Activated naive CD8-positive, alpha-beta T cell treated with anti-CD3 and anti-CD28 coated beads for 36 hours (primary cell): ENCODE measurements at places on chromosomes 12 and 14.
A peak's percentile ranks its signal among the peaks of the same experiment; 100 is the strongest.

DNA sequence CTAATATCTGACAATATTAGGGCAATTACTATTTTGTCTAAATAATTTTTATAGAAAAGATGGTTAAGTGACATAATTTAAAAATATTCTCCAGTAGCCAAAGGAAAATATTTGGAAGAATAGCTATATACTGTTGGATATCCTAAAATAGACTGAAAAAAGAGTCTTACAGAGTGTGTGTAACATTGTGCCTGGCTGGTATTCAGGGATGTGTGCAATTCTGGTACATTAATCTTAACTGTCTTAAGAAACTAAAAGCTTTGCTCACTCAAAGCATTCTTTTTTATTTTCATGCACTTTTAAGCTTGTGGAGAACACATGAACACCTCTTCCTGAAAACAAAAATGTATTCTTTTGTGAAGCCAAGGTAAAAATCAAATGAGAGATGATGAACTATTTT lies 10.1 kb upstream of the NR2C1 start:
- DNase-seq = no peak

- no peak for DNase-seq
Measured at GRCh38 chr14:68424443-68425172, 368.3 kb downstream of the ZFP36L1 start.

GRCh38 chr12:98438656-98439230 lies 76.6 kb upstream of the TMPO start:
- no peak for DNase-seq

DNA sequence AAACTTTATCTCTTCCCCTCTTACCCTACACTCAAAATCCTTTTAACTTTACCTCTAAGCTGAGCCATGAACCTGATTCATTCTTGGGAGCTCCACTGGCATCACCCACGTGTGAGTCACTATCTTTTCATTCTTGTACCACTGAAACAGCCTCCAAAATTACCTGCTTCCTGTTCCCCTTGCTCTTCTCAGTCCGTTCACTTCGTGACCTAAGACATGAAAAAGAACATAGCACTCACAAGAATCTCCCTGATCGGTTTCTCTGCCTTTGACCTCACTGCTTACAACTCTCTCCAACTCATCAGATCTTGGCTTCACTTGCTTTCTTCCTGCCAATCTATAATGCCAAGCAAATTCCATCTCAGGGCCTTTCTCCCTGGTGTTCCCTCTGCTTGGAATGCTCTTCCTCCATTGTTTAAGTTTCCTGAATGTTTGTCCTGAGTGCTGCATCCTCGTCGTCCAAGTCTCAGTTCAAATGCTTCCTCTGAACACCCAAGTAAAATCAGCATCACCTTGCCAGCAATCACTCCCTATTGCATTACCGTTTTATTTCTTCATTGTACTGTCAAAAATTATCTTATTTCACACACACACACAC lies 9.2 kb downstream of the GLIPR1 start:
- DNase-seq = peak; percentile 25

- DNase-seq = no peak
Measured at GRCh38 chr14:48598458-48598857, 923.1 kb upstream of the MDGA2 start.

DNA sequence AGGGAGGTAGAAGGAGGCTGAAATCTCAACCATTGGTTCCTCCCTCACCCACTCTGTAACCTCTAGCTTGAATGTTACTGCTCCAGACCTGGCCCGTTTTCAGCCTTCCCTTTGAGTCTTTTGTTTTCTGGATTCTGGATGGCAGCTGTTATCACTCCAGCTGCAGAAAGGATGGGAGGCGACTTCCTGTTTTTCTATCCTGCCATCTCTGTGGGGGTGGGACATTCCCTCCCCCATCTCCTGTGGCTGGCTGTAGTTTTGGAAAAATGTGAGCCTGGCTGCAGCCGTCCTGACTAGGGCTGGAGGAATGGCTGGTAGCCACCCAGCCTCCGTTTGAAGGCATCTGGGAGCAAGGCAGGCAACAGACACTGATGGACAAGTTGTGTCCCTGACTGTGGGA lies 2.9 kb upstream of the PPFIBP1 start:
- DNase-seq = no peak

- DNase-seq = no peak
Measured at GRCh38 chr12:131102991-131103668, 149.4 kb downstream of the ADGRD1 start.

DNA sequence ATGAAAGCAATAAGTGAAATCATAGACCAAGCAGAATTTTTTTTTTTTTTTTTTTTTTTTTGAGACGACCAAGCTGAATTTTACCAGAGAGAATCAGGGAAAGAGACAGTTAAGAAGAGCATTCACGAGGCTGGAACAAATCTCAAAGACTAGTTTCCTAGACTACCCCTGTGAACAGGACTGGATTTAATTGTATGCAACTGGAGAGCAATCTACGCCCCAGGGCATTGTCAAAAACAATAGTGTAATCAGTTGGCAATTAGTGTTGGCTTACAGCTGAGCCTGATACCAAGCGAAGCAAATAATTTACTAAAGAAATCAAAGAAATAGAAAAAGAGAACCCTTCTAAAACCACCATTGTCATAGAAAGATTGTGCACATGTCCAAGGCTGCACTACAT lies 232.9 kb upstream of the CPNE8 start:
- no peak for DNase-seq

DNA sequence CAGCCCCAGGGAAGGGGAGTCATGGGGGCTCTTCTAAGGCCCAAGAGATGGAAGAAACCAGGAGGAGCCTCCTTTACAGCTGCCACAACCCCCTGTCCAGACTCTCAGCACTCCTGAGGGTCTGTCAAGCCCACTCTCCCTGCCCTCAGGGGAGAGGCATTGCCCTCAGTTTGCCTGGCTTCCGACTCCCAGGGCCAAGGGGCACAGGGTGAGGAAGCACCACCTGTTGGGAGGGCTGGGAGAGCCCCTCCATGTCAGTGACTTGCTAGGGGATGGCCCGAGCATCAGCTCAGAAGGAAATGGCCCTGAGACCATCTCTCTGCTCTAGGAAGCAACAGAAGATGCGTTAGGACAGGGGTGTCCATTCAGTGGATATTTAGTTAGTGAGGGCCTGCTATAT lies 36.1 kb downstream of the LTBP2 start:
- DNase-seq = no peak

DNA sequence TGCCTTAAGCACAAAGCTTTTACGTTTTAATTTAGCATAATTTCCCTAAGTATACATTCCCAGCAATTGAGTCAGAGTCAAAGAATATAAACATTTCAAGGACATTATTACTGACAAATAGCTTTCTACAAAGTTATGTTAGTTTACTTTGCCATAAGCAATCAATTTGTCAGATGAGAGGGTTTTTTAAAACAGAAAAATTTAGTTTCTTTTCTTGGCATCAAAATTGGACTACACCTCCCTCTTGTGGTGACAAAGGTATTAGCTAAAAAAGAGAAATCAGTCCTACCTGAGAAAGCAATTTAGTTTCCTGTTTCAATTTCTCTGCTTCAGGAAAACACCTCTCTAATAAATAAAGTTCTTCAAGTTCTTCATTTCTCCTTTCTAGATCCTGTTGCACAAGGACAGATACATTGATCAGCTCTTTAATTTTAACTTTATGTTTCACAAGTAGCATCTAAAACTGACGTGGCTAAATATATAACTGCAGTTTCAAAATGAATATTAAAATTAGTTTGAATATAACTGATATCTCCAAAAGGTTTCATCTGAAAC lies 39.9 kb downstream of the DNAI7 start:
- no peak for DNase-seq

GRCh38 chr12:132530447-132530846 lies 40.5 kb downstream of the FBRSL1 start:
- DNase-seq = no peak

- DNase-seq = no peak
Measured at GRCh38 chr12:132740652-132741051, 21.0 kb downstream of the ANKLE2 start.

GRCh38 chr12:68501226-68501625 lies 109.5 kb upstream of the RAP1B start:
- DNase-seq = no peak

GRCh38 chr14:102479107-102479506 lies 30.5 kb downstream of the ANKRD9 start:
- DNase-seq = no peak

DNA sequence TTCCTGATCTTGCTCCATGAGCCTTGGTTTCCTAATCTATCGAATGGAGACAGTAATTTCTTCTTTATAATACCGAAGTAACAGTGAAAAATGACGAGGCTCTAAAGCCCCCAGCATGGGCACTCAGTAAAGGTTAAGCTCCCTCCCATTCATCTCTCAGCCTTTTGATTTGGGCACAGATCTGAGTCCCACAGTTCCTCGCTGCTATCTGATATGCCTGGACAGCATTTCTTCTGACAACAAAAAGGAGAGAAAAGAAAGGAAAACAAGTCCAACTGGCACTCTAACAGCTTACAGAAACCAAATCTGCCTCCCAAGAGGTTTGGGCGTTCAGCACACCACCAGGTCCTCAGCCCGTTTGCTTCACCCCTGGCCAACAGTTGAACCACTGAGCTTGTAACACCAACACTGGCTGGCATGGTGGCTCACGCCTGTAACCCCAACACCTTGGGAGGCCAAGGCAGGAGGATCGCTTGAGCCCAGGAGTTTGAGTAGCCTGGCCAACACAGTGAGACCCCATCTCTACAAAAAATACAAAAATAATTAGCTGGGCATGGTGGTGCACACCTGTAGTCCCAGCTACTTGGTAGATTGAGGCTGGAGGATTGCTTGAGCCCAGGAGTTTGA lies 19.5 kb downstream of the CCDC88C start:
- no peak for DNase-seq

GRCh38 chr14:102917469-102918211 lies 4.8 kb upstream of the AMN start:
- DNase-seq = peak; percentile 47

GRCh38 chr12:116954710-116955381 lies 44.1 kb downstream of the FBXW8 start:
- DNase-seq = no peak

GRCh38 chr14:86404425-86404824 lies 874.5 kb downstream of the FLRT2 start:
- DNase-seq = no peak

GRCh38 chr12:1448336-1448735 lies 146.0 kb downstream of the FBXL14 start:
- no peak for DNase-seq

GRCh38 chr12:52566847-52567291 lies 6.8 kb downstream of the KRT74 start:
- no peak for DNase-seq

DNA sequence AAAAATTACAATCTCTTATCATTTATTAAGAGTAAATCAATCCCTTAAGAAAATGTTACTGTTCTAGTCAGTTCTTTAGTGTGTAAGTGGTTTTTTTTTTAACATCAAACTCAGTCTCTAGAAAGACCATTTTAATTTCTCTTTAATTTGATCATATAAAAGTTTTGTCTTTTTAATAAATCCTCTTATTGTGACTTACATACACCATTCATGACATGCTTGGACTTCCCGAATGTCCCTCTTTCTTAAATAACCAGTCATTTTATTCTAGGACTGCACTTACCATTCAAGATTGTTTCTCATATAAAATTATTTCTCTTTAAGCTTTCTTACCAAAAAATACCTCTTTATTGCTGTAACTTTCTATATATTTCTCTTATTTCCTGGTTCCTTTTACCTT lies 60.8 kb upstream of the EVL start:
- DNase-seq = no peak

DNA sequence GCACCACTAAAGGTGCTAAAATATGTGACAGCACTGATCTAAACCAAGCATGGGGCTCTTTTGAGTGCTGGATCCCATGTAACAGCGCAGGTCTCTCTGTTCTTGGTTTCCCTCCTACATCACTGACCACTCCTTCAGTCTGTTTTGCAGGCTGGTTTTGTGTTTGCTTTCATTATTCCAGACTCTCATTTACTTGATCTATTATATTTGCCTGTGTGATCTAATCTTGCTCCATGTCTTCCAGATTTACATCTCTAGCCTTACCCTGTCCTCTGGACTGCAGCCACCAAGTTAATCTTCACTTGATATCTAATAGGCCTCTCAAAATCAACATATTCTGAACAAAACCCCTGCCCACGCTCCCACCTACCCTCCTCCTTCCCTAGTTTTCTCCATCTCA lies 8.6 kb downstream of the GLIPR1 start:
- DNase-seq = no peak

DNA sequence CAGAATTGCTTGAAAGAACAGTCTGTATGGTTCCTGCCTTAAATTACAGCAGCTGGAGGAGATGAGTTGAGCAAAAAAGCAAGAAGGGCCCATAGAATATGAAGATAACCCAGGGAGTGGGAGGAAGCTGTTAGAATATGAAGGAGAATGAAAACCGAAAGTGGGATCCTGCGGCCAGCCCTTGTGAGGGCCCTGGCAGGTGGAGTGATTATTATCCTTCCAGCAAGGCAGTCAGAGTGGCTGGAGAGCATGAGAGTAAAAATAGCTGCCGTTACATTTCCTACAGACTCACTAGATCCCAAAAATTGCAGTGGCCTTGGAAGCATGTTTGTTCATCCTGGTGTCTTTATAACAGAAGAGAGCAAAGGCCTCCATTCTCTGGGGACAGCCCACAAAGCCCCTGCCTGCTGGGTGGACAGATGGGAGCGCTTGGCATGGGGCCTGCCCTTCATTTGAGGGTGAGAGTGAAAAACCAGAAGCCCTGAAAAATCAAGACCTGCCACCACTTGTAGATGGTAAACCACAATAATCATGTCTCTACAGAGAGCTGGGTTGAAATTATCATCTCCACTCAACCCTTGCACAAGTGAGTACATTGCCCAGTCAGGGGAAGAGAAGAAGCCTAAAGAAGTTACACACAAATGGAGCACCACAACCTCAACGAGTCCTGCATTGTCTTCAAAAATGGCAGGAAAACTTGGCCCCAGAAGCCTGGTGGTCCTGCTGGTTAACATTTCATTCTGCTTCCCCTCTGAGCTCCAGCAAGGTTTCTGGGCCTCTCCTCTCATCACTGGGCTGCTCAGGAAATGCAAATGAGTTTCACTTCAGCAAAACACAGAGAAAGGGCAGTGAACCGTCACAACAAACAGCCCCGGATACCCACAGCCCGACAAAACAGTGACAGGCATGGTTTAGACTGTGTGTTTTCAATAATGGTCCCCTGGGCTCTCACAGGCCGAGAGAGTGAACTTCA lies 20.5 kb downstream of the ZDHHC22 start:
- no peak for DNase-seq

- no peak for DNase-seq
Measured at GRCh38 chr12:24200010-24200409, 250.5 kb upstream of the SOX5 start.
